ENCODE measurements at places on chromosomes 5 and 9.

GRCh38 chr5:51821697-51822096, 438.4 kb downstream of the ISL1 start:
- no peak for DNase-seq

DNA sequence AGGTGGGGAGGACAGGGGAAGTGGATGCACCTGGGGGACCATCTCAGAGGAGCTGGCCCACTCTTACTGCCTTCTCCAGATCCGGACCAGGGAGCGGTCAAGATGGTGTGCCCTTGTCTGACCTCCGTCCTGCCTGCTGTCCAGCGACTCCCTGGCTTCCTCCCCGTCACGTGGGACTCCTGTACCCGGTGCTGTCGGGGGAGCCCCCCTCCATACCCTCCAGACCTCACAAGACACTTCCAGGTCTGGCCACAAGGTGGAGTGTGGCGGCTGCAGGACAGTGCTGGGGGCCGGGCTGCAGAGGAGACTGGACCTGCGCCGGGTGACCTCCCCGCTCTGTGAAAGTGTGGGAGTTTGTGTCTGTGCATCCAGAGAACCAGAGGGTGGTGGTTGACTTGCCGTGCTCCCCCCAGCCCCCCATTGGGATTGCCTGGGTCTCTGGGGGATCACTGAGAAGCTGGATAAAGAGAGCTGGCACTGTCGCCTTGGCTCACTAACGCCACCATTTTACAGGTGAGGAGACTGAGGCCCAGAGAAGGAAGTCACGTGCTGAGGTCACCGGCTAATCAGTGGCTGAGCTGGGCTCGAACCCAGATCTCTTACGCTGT, 1.9 kb upstream of the CRB2 start:
- peak; percentile 54 for DNase-seq

- DNase-seq, result no peak
Observed at GRCh38 chr5:135587721-135588663, 9.2 kb upstream of the CXCL14 start.

DNA sequence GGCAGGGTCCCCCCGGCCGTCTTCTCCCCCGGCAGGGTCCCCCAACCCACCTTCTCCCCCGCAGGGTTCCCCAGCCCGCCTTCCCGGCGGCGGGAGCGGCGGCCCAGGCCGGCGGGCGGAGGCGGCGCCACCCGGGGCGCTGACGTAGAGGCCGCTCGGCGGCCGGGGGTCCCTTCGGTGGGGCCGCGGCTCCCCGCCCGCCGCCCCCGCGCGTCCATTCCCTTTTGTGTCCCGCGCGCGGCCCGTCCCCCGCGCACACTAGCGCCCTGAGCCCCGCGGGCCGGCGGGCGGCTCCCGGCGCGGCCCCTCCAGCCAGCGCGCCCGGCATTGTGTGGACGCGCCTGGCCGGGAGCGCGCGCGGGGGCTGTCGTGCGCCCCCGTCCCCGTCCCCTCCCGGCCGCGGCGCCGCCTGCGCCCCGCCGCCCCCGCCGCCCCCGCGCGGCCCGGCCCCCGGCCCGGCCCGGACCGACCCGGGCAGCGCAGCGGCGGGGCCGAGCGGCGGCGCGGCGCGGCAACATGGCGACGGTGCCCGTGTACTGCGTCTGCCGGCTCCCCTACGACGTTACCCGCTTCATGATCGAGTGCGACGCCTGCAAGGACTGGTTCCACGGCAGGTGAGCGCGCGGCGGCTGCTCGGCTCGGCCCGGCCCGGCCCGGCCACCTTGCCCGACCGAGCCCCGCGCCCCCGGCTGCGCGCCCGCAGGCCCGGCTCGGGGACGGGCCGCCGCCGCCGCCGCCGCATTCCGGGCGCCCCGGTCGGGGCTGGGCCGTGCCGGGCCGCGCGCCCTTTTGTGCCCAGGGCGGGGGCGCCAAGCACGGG, at the start of gene PHF2:
PHF2 (plus strand) TSS at position 327 of the 820 bp plus-strand sequence; CDS start at position 517, 190 bp downstream.
- DNase-seq, result peak; percentile 42

DNA sequence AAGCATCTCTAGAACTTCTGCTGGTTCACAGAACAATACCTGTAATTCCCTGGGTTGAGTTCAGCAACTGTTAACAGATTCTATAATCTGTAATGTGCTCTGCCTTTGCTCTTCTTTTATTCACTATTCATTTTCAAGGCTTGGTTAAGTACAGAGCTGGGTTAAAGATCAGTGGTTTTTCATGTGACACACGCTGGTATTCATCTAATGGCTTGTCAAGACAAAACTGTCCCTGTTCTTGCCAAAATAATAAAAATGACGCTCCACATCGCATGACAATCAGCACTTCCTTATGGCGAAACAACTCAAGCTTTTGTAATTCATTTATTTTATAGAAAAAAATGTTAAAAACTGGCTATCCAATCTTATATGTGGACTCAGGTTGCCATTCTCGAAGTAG, 137.9 kb downstream of the BNC2 start:
- no peak for DNase-seq
